ENCODE measurements at places on chromosomes 3 and 15.

DNA sequence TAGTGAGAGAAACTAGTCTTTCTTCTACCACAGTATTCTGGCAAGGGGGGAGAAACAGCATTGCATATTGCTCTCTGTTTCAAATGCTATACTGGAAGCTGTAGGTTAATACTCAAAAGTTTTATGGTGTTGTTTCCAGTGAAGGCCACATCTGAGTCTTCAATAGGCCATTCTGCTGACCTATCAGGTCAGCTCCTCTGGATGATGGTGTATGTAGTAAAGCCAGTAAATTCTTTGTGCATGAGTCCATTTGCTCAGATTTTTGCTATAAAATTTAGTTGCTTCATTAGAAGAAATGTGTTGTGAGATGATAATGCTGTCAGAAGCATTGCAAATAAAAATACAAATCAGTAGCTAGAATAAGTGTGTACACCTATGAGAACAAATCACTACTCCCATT, 64.9 kb upstream of the RBMS3 start:
- no peak for DNase-seq

- DNase-seq, result no peak
Observed at GRCh38 chr3:48747706-48748105, 30.7 kb upstream of the IP6K2 start.

GRCh38 chr3:156776871-156777270, 49.3 kb upstream of the LEKR1 start:
- DNase-seq, result no peak

DNA sequence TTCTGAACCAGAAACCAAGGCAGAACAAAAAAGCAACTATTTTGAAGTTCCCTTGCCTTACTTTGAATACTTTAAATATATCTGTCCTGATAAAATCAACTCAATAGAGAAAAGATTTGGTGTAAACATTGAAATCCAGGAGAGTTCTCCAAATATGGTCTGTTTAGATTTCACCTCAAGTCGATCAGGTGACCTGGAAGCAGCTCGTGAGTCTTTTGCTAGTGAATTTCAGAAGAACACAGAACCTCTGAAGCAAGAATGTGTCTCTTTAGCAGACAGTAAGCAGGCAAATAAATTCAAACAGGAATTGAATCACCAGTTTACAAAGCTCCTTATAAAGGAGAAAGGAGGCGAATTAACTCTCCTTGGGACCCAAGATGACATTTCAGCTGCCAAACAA, 4.6 kb downstream of the DTX3L start:
- DNase-seq, result no peak

DNA sequence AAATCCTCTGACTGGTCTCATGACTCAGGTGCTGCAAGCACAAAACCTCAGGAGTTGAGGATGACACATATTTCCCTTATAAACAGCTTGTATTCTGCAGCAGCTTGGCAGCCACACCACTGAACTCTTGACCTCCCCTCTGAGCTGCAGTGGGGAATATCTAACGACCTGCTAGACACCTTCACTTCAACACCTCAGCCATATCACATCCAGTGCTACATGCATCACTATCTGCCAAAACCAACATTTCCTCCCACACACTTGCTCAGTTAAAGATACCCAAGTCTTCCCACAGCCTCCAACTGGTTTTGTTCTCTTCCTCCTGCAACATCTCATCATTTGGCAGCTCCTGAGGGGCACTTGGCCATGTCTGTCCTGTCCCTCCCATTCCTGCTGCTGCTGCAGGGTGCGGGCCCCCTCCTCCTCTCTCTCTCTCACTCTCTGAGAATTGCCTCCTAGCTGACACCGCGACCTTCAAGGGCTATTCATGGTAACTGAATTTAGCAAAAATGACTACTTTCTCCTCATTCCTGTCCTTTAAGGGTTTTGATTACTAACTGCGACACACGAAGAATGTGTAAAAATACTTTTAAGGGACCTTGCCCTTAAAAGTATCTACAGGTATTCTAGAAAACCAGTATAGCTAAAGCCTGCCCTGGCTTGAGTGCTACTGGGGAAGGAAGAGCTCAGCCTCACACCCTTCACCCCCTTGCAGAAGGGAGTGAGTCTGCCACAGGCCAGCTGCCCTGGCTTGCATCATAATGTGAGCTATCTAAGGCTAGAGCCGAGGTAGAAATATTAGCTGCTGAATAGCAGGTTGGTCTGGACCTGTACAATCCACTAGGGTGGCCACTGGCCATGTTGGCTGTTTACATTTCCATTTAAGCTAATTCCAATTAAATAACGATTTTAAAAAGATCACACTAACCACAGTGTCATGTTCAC, 5.0 kb upstream of the CCR9 start:
- DNase-seq, result no peak

- DNase-seq, result no peak
Observed at GRCh38 chr15:63946524-63947065, 99.7 kb downstream of the DAPK2 start.

- DNase-seq, result no peak
Observed at GRCh38 chr3:80767604-80768003, 993.8 kb downstream of the GBE1 start.

GRCh38 chr3:2927259-2927658, 182.9 kb downstream of the IL5RA start:
- DNase-seq, result no peak

- no peak for DNase-seq
Observed at GRCh38 chr3:64215559-64215958, 9.7 kb downstream of the PRICKLE2 start.

- DNase-seq, result no peak
Observed at GRCh38 chr3:187263270-187263669, 28.3 kb downstream of the MASP1 start.

- no peak for DNase-seq
Observed at GRCh38 chr3:112633191-112633590, 7.8 kb downstream of the CCDC80 start.

DNA sequence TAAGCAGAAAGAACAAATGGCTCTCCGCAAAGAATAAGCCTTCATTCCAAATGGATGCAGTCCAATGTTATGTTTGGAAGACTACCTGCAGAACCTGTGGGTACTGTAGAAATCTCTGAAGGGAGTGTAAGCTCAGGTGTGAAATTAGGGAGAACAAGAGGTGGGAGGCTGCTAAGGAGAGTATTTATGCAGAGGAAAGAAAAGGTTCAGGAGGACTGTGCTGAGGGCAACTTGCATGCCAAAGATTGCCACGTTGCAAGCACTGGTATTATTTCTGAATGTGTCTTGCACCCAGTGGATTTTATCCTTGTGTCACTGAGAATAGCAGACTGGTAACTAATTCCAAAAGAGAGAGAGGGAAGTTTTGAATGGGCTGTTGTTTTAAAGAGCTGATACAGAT, 144.1 kb downstream of the ITPR1 start:
- no peak for DNase-seq

DNA sequence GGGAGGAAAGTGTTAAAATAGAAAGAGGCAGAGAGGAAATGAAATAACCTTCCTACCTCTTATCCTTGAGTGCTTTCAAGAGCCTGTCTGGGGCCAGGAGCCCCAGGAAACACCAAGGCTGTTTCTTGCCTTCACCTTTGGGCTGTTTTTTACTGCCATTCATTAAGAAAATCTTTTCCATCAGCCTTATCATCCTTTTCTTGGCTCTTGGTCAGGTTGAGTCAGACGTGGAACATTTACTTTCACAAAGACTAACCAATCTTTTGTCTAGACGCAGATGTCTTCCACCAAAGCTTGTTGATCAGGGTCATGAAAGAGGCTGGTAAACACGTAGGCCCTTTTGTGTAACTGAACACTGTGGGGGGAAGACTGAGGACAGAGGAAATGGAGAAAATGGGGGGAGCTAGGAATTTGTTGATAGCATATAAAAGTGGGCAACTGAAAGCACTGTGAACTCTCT, 151.0 kb upstream of the THBS1 start:
- no peak for DNase-seq

Measured in brain pericyte (primary cell).